ENCODE measurements at places on chromosomes 3 and 15.

DNA sequence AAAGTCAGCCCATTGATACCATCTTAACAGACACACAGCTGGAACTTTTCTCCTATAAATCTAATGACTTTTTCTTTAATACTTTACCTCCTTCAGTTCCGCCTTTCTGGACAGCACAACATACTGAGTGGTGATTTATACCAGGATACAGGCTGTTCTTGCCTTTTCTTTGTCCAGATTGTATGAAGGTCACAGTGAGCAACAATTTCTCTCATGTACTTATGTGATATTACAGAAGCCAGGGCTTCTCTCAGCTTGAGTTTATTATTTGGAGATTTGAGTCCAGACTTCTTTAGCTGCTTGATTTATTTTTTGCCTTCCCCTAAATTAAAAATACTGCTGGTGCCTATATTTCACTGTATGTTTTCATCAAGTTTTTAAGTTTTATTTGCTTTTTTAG lies 976.0 kb downstream of the ROBO2 start:
- DNase-seq, result no peak

DNA sequence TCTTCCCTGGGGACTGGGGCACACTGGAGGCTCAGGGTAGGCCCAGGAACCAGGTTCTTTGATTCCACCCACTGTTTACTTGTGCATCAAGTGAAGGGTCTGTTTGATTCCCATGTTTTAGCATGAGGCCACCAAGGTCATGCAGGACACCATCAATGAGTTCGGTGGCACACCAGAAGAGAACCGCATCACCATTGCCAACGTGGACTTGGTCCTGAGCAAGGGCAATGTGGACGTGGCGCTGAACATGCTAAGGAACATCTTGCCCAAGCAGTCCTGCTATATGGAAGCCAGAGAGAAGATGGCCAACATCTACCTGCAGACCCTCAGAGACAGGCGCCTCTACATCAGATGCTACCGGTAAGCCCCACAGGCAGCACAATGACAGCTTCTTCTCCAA lies 21.5 kb downstream of the TTC21A start:
- peak; percentile 38 for DNase-seq

DNA sequence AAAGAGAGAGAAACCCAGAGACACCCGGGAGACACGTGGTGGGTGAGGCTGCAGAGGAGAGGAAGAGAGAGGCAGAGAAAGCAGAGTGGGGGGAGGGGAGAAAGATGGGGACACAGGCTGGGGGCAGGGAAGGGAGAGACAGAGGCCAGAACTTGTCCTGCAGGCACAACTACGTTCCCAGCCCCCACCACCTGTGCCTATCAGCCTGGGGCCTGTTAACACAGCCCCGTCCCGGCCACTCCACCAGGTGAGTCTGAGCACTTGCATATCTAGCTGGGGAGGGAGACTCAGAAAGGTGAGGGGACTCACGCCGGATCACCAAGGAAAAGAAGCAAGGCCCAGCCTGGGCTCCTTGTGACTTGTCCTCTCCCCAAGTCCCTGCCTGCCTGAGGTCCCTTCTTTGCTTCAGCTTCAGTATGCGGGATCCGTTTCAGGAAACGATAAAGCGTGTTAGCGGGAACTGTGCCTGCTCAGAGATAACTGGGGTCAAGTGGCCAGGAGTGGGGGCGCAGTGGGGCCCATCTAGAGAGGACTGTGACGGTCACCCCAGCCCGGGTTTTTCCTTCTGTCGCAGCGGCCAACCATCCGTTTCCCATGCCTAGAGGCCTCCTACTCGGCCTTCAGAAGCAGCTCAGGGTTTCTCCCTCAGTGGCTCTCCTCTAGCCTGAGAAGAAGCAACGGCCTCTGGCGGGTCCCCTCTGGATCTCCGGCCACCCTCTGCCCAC lies 10.3 kb downstream of the LINGO1 start:
- peak; percentile 55 for DNase-seq

DNA sequence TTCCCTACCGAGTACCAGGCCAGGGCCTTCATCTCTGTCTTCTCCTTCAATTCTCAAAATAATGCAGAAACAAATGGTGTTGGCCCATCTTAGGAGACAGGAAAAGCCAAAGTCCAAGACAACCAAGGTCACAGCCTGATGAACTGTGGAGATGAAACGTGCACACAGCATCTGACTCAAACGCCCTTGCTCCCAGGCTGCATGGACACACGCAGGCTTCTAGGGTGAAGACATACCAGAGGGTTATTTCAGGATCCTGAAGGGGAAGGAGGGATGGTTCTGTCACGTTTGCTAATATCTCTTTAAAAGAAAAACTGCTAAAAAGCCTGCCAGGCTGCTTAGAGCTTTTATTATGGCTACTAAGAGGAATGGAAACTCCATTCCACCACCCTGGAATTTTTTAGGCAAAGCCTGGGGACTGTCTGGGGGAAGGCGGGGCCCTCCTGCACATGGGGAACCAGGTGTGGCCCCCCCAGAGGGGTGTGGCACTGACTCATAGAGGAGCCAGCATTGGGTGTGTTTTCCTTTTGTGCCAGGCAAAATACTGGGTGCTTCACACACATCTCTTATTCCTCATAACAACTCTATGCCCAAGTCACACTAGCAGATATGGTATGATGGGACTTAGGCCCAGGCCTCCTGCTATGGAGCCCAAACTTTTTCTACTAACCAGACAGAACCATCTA lies 62.9 kb downstream of the UMPS start:
- no peak for DNase-seq

GRCh38 chr3:170725285-170725731 lies 139.4 kb upstream of the SLC7A14 start:
- DNase-seq, result no peak

- no peak for DNase-seq
These were observed 29.3 kb upstream of the TRAK1 start for GRCh38 chr3:42061713-42062380.

GRCh38 chr15:37891766-37892368 lies 42.6 kb upstream of the TMCO5A start:
- DNase-seq, result no peak

DNA sequence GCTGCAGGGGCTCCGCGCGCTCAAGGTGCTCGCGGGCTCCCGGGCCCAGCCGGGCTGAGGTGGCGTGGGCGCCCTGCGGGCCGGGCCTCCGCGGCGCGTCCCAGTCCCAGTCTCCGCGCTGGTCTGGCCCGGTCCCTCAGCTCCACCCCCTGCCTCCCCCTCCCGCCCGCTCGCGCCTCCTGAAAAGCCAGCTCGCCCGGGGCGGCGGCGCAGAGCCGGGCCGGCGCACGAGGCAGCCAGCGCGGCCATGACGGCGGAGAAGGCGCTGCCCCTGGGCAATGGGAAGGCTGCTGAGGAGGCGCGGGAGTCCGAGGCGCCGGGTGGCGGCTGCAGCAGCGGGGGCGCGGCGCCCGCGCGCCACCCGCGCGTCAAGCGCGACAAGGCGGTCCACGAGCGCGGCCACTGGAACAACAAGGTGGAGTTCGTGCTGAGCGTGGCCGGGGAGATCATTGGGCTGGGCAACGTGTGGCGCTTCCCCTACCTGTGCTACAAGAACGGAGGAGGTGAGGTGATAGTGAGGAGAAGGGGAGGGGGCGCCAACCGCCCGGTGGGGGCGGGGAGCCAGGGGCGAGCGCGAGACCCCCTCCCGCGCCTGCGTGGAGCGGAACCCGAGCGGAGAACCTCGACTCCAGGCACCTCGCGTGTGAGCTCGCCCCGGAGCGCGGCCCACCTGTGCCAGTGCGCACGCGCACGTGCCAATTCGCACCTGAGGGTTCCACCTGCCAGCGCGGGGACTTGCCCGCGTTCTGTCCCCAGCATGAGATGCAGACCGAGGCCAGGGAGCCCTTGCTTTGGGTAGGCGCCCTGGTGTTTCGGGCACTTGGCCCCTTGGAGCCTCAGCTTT lies at the start of gene SLC6A11:
Gene SLC6A11 (plus strand): TSS at position 210 of the 844 bp plus-strand sequence. CDS start 38 bp downstream, at position 248.
- peak; percentile 39 for DNase-seq

GRCh38 chr15:81400640-81401236 lies 26.7 kb upstream of the TMC3 start:
- DNase-seq, result peak; percentile 54

GRCh38 chr3:7204848-7205156 lies 343.9 kb downstream of the GRM7 start:
- no peak for DNase-seq
